ENCODE measurements at places on chromosomes 5 and 9.

DNA sequence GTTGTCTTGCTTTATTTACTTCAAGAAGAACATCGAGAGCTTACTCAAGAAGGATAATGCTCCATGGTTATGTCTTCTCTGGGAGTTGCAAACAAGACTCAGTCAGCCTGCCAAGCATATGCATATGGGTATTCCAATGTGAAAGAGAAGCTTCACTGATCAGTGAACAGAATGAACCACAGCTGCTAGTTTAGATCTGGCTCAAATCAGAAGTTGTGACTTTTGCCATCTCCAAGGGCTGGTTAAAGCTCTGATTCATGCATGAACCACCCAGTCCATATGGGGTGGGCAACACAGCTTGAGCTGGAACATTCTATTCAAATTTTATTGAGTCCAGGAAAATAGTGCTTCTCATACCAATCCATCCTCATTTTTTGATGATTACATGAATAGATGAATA lies 50.0 kb downstream of the ATPSCKMT start:
- no peak for DNase-seq

DNA sequence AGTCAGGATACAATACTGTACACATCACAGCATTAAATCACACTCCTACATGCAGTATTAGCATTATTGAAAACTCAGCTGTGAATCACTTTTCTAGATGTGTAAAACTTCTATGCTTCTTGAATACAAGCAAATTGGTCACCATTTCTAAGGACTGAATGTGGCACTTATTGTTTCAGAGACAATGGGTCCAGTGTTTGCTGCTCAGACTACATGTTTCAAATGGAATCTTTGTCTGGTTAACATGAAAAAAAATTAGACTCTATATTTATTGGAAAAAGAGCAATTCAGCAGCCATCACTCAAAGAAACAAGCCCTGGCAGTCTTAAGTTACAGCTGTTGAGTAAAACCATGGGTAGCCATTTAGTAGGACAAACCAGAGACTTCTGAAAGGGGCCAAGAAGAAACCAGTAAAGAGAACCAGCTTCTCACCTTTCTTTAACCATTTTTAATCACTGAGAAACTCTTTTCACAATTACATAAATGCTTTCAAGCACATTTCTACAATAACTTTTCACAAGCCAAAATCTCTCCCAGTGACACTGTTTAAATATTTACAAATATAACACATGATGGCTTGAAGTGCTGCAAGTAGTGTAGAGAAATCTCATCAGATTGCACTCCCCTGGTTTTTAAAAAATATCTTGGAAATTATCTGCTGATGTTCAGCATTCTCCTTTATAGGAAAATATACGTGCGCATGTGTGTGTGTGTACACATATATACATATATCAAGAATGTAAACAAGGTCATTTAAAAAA lies 35.2 kb downstream of the OR2K2 start:
- no peak for DNase-seq

DNA sequence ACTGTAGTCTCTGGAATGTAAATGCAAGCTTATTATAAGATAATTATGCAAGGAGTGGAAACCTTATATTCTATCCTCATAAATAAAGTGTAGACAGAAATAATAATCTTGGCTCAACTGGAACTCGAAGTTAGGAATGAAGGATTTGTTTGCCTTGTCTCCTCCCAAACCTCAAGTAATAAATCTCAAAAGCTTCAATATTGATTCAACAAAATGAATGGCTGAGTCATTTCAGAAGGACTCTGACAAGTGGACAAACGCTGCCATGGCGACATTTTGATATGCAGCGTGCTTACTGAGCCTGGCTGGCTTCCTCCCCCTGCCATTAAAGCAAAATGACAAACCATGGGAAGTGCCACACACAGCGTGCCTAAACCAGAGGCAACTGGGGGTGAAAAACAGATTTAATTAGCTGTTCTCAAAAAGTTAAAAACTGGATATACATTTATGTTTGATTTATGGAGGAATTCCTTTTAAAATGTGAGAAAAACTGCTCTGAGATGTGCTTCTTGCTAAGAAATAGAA lies 10.5 kb upstream of the ADGRV1 start:
- DNase-seq, result peak; percentile 91

DNA sequence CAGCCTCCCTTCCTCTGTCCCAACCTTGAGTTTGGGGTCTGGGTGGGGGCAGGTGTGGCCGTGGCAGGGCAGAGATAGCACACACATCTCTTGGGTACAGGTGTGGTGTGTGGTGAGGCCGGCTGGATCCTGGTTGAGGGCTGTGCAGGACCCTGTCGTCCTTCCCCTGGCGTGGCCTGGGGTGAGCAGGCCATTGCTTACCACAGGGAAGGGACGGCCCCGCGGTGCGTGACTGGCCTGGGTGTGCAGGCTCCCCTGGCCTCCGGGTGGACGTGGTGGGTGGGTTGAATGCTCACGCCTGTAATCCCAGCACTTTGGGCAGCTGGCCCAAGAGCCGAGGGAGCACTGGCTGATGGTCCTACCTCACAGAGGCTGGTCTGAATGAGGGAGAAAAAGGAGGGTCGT lies 1.2 kb downstream of the ARRDC1 start:
- DNase-seq, result no peak

DNA sequence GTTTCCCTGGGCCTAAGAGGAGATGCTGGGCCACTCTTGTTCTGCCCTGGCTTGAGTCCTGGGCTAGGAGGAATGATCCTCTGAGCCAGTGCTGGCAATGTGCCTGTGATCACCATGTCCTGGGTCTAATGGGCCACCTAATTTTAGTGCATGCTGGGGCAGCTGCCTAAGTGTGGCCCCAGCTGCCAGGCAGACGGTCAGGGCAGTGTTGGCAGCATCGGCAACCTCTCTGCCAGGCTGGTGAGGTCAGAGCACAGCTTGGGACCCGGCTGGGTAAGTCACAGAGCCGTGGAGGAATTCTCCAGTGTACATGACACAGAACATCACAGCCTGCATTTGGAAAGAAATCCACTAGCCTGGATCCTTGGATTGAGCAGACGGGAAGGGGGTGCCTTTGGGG lies 21.4 kb upstream of the PITX1 start:
- no peak for DNase-seq

DNA sequence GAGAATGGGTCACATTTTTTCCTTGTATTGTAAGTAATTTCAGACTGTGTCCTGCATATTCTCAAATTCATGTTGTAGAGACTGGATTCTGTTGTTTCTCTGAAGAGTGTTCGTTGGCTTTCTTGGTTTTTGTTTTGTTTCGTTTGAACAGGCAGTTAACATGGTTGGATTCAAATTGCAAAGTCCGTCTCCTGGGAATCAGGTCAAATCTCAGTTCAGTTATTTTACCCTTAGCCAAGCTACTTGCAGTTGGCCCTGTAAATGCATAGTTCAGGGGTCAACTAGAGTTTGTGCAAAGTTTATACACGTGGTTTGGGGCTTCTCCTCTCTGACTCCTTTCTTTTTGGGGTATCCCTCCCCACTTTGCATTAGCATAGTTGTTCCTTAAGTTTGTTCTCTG lies 21.7 kb upstream of the FBXW11 start:
- no peak for DNase-seq

DNA sequence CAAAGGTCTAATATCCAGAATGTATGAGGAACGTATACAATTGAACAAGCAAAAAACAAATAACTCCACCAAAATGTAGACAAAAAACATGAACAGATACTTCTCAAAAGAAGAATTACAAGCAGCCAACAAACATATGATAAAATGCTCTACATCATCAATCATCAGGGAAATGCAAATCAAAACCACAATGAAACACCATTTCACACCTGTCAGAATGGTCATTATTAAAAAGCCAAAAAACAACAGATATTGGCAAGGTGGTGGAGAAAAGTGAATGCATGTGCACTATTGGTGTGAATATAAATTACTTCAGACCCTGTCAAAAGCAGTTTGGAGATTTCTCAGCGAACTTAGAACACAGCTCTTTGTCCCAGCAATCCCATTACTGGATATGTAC lies 313.8 kb downstream of the ARRDC3 start:
- no peak for DNase-seq

DNA sequence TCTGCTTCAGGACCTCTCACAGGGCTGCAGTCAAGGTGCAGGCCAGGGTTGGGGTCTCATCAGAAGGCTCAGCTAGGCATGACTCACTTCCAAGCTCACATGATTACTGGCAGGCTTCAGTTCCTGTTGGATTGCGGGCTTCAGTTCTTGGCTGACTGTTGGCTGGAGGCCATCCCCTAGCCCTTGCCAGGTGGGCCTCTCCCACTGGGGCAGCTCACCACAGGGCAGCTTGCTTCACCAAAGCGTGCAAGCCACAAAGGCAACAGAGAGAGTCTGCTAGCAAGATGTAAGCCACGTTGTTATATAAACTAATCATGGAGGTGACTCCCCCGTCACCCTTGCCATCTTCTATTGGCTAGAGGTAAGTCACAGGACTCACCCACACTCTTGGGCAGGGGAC lies 14.4 kb downstream of the CPLX2 start:
- no peak for DNase-seq

GRCh38 chr5:111494355-111494999 lies 17.9 kb downstream of the STARD4 start:
- no peak for DNase-seq

GRCh38 chr9:893843-894420 lies 52.4 kb downstream of the DMRT1 start:
- DNase-seq, result peak; percentile 59

DNA sequence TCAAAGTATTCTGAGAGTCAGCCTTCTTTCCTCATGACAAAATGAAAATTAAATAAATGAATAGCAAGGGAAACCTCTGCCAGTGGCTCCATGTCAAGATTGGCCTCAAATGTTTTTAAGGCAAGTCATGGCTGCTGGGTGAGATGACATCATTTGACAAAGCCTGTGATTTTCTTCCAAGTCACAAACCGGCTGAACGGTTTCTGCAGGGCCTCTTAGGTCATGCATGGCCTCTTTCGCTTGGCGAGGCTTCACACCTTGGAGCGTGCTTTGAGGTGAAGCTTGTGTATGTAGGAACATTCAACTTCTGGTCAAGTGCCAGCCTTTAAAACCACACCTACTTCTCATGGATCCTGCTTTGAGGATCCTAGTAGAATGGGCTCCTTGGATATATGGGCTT lies 161.0 kb upstream of the ZNF618 start:
- DNase-seq, result no peak

- no peak for DNase-seq
Measured at GRCh38 chr9:83432104-83432627, 106.0 kb downstream of the FRMD3 start.

DNA sequence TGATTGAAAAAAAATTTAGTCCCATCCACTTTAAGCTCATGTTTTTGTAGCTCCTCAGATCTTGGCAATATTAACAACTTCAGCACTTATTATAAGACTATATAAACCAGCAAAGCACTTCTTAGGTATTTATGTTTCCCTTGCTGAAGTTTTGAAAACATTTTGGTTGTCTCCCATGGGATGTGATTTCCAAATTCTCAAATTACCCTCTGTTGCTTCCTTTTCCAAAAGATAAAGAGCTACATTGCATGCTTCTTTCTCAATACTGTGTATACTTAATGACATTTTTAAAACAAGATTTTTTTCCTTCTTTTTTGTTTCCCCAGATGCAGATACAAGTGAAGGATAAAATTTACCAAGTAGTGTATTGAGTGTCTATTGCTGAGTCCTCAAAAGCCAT lies 567.1 kb downstream of the CSNK1G3 start:
- no peak for DNase-seq

GRCh38 chr9:97575673-97576200 lies 57.4 kb downstream of the TSTD2 start:
- no peak for DNase-seq
